ENCODE measurements at places on chromosomes 6 and 20. TPM values are rescaled to one million over a fixed set of nuclear protein-coding genes. Genes with fewer than 3 reads are reported as not detected.

The CD109 gene
- total RNA-seq, result 16.8 TPM

The GMNN gene
- total RNA-seq, result 44.6 TPM

The TMEM200A gene
- 0.40 TPM for total RNA-seq

The SAMHD1 gene
- 24.2 TPM for total RNA-seq

The SLC16A10 gene
- 2.9 TPM for total RNA-seq

The CRISP2 gene
- not detected for total RNA-seq

The NOX3 gene
- total RNA-seq, result not detected

The ZNF391 gene
- total RNA-seq, result 5.9 TPM

The LTA gene
- not detected for total RNA-seq

The PRL gene
- total RNA-seq, result not detected

The ADGRF5 gene
- total RNA-seq, result 0.75 TPM

The NKX2-2 gene
- not detected for total RNA-seq

- no peak for DNase-seq
Measured at GRCh38 chr6:16723402-16723801, 37.9 kb downstream of the ATXN1 start.

- DNase-seq, result peak; percentile 83
Measured at GRCh38 chr6:92587525-92587924, 831.8 kb downstream of the EPHA7 start.

- no peak for DNase-seq
Measured at GRCh38 chr6:36665180-36665579, 13.3 kb upstream of the CDKN1A start.

DNA sequence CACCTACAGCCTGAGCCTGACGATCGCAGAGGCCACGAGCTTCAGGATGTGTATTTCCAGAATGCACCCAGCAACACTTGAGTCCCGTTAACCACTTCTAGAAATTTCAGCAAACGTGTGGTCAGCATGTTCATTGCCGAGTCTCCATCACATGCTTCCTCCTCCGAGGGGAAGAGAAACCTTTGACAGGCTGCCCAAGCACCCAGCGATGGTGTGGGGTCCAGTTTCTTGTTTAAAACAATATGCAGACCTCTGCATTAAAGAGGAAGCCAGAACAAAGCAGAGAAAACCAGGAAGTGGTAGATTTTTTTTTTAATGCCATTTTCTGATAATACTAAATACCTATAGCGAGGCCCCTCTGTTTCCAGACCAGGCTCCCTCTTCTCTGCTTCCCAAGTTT lies 71.9 kb downstream of the GNAS-AS1 start:
- no peak for DNase-seq

GRCh38 chr20:58710481-58711265 lies 18.1 kb downstream of the NPEPL1 start:
- DNase-seq, result no peak

DNA sequence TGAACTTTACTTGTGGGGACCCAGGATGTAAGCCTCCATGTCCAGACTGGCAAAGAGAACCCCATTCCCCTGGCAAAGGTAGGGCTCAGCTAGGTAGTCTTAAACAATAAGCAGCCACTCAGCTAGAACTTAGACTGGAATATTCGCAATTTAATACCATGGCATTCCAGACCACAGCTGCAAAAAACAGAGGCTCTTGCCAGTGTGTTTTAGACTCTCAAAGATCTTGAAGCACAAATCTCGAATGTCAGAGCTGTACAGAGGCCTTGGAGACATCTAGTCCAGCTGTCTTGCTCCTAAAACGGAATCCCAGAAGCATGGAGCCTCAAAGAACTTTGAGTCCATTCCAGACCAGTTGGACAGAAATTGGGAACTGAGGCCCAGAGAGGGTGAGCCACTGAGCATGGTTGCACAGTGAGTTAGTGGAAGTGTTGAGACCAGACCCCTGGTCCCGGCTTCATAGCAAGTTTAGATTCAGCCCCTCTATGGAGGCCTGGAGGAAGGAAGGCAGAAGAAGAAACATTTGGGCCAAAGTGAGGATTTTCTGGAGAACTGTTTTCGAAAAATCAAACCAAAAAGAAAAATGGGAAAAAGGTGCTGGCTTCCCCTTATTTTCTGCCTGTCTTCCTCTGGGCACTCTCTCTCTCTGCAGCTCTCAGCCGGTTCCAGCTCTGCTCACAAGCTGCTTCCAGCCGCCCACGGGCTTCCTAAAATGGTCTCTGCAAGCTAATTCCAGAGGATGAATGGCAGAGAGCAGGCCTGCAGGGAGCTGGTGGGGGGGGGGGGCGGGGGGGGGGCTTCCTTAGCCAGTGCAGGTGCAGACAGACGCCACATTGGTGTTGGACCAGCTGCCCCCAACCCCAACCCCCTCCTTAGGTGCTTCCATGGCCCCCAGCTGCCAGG lies 32.4 kb downstream of the AAR2 start:
- no peak for DNase-seq

GRCh38 chr6:121826156-121826810 lies 390.8 kb downstream of the GJA1 start:
- DNase-seq, result peak; percentile 89

- peak; percentile 27 for DNase-seq
Measured at GRCh38 chr20:57445298-57445697, 54.1 kb downstream of the RBM38 start.

DNA sequence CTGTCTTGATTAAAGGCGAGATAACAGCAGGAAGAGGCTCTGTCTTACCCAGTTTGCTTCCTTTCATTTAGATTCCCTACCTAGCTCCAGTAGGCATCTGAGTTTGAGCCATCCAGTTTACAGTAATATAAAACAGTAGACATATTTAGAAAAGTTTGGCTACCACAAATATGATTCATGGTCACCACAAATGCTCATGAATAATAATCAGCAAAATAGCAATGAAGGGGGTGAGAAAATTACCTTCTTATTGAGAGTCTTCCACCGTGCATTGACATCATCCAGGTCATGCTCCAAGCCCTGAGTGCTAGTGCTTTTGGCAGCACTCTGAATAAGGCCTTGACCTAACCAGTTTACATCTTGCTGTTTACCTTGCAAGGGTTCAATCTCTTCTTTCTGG lies 106.2 kb downstream of the DST start:
- DNase-seq, result peak; percentile 29
